Muscle of back (tissue), 13 donors: ENCODE measurements at places on chromosomes 4 and X.
A peak's percentile ranks its signal among the peaks of the same experiment; 100 is the strongest.

DNA sequence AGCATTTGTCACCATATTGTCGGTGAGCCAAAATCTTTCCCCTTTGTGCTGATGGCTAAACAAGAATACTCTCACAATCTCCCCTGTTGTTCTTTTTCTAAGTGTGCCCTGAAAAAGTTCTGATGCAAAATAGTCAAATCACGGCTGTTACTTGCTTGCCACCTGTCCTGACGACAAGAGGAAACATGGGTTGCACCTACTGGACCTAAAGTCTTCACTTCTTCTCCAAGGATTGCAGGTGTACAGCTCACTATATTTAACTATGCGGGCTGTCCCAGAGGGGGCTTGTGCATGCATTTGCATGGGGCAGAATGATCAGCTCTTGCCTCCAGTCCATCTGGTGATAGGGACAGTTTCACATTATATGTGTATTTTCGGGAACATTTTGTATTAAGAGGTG is 21.6 kb downstream of the AFF2 start:
- DNase-seq = no peak

- DNase-seq = no peak
Observed at GRCh38 chr4:23981328-23981727, 91.5 kb upstream of the PPARGC1A start.

DNA sequence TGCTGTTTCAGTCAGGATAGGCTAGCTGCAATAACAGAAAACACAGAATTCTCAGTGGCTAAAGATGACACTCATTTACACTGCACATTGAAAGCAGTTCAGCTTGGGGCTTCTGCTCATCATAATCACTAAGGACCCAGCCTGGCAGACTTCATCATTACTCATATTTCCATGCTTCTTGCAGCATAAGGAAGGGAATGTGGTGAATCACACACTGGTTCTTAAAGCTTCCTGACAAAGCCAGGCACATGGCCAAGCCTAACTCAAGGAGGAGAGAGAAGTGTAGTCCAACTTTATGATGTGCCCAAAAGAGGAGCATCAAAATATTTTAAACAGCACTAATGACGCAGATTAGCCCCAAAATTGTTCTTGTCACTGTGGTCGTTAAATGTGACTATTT is 186.5 kb downstream of the BANK1 start:
- DNase-seq = peak; percentile 93

DNA sequence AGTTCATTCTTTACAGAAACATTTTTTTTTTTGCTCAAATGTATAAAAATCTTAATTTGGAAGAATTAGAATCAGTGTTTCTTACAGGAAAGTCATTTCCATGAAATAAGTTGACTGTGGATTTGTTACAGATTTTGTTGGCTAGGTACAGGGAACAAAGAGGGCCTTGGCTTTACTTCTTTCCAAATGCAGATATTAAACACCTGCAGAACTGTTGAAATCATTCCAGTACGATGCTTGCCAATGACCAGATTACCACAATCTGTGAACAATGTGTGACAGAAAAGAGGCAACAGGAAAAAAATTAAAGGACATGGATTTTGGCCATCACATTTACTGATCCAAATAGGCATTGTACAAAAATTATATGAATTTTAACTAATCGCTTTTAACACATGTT is 70.8 kb downstream of the ANXA10 start:
- DNase-seq = no peak

DNA sequence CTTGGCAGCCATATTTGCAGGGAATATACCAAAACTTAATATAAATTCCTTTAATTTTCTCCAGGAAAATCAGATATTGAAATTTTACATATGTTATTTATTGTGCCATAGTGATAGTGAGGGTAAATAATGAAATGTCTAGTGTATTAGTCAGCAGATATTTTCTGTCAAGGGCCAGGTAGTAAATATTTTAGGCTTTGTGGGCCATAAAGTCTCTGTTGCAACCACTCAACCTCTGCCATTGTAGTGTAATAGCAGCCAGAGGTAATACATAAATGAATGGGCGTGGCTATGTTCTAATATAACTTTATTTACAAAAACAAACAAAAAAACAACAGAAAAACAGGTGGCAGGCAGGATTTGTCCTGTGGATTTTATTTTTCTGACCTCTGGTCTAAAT is 33.5 kb downstream of the MSL3 start:
- DNase-seq = no peak

DNA sequence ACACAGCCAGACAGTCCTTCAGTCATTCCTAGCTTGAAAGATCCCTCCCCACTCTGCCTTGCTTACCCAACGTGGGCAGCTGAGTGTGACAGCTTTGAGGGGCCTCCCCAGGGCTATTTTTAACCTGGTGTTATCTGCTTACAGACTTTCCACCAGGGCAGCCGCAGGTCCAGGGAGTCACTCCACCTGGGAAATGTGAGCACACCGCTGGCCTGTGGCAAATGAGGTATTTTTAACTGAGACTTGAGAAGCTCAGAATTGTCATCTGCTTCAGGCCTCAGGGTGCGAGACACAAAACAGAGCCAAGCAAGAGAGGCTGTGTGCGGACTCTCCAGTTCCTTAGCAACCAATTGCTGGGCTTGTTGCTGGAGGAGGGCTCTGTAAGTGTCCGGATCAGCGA is 13.0 kb downstream of the CORIN start:
- DNase-seq = peak; percentile 24

DNA sequence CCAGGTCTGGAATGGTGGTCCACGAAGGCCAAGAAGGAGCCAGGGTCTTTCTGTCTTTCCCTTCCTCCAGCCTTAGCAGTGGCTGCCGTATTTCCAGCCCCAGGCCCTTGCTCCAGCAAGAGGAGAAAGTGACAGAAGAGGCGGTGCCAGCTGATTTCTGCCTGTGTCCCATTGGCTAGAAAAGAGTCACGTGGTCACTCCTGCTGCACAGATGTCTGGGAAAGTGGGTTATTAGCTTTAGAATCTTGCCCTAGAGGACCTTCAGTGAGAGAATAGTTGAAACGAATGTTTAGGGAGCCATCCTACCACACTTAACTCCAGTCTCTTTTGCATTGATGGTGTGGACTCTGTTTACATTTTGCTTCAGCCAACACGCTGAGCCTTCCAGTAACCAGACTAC is 99.3 kb upstream of the BCOR start:
- no peak for DNase-seq

DNA sequence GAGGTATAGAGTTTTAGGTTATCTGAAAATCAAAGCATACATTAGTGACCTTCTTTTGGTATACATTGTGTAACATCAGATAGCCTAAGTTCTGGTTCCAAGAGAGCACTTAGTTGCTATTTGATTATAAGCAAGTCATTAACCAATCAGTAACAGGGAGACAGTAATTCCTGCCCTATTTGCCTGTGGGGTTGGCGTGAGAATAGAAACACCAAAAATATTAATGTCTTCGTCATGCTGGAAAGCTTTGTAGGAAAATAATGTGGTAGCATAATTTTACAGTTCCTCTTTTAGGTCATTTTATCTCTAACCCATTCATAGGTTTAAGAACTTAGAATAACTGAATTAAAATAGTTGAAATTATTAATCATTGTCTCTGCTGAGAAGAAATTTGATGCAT is 37.8 kb downstream of the NPNT start:
- no peak for DNase-seq

DNA sequence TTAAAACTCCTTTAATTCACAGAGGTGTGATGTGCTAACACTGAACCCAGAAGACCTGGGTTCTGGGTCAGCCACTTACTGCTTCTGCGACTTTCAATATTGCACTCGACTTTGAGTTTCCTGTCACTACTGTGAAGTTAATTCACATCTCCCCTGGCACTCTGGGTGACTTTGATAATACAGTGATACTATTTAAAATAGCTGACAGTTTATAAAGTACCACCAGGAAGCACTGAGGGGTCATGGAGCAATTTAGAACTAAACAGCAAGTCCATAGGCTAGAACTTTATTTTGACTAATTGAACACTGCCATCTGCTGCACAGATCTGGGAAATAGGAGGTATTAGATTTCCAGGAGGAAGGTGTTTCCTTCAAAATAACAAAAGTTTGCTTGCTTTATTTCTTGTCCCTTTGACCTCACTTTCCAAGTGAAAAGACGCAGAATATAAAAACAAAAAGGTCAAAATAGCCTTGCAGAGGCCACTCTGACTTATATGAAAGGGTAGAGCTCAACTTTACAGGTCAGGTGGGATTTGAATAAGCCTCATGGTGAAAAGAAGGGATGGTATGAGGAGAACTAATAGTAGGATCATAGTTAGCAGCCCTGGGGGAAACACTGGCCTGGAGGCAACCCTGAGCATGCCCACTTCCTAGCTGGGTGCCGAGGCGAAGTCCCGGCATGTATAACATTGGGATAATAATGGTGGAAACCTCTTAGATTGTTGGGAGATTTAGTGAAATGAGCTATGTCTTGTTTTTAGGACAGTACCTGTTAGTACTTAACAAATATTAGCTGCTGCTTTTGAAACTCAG is 53.4 kb downstream of the ZNF518B start:
- peak; percentile 14 for DNase-seq
